ENCODE measurements at places on chromosomes 7 and 10.

DNA sequence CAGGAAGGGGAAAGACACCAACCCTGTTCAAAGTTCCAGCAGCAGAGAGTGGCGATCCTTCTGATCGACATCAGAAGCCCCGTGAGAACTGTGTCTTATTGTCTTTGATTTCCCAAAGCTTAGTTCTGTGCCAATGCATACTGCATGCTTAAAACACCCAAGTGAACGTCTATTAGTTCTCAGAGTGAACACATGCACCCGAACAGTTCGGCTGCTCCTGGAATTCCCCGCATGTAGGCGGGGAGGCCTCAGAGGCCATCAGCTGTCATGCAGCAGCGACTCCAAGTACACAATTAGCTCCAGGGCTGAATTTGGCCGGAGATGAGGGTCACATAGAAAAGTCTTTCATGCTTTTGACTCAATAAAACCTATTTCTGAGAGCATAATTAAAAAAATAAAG, 276.9 kb downstream of the ZMYND11 start:
- no peak for DNase-seq

DNA sequence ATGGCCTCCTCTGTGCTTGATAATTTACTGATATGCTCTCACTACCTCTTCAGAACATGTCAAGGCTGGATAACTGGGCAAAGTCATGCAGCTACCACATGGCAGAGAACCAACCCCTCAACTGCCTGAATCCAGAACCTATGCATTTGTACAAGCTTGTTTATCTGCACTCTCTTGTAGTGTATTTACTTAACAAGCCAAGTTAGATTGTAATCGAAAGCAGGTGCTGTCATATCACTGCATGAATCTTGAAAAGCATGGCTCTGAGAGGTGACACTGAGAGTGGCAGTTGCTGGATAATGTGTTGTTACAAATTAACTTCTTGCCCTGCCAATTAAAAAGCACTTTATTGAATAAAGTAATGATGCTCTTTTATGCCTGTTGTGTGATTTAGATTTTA, 588.6 kb downstream of the NRG3 start:
- no peak for DNase-seq

DNA sequence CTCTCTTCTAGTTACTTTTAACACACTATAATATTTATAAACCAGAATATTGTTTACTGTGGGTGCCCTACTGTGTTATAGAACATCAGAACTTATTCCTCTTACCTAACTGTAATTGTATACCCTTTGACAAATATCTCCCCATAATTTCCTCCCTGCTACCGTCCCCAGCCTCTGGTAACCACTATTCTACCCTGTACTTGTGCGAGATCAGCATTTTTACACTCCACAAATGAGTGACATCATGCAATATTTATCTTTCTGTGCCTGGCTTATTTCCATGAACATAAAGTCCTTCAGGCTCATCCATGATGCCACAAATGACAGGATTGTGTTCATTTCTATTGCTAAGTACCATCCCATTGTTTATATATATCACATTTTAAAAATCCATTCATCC, 139.8 kb upstream of the RSU1 start:
- no peak for DNase-seq

DNA sequence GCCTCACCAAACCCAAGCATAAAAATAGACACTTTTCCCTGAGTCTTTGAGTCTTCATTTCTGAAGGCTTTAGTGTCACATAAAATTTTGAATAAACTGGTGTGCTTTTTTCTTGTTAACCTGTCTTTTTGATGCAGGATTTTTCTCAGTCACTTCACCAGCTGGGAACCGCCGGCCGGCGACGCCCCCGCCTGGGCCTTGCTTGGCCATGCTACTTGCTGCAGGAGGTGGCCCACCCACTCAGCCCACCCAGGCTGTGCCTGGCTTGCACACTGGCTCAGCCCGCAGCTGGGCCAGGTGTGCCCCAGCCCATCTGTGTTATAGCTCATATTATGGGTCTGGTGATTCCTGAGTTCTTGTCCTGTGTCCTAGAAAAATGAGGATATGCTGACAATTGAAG, 247.4 kb upstream of the CACNA2D1 start:
- DNase-seq = no peak
